ENCODE measurements at places on chromosomes 5 and 9.

GRCh38 chr5:124172389-124173003 is 573.9 kb downstream of the ZNF608 start:
- DNase-seq = no peak
- H3K27ac ChIP-seq = no peak overlapping the region
- H3K27me3 ChIP-seq = no peaks in the 10 kb centered on the region
- H3K4me3 ChIP-seq = no peak overlapping the region
- H3K36me3 ChIP-seq = no peaks in the 10 kb centered on the region
- H3K4me1 ChIP-seq = no peaks in the 10 kb centered on the region

DNA sequence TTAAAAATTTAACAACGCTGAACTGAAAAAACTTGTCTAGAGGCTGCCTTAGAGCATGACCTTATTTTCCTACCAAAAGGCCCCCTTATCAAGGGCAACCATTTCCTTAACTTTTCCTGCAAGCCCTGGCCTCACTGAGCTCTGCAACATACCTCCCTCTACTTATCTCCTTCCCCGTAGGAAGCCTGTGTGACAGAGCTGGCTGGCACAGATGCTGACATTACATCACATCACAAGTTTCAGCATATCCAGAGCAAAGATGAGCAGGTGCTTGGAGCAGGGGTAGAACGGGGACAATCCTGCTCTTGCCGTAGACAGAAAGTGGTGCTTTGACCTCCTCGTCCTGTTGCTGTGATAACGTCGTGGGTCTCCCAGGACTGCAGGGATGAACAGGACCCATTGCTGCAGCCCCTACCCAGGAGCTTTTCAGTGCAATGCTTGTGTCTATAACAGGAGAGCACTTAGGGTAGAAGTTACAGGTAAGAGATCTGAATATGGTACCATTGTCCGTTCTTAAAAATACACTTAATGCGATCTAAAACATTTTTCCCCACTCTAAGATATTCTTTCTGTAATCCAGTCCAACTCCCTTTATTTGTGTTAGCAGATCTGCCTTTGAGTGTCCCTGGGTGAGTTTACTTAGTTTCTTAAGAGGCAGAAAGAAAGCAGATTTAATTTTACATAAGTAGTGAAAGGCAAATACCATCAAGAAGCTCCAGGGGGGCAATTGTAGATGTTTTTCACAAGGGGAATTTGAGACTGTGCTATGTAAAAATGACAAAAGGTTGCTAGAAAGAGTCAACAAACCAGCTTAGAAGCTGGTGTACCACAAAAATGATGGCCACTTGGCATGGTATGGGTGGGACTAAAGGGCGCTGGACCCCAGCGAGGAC is 101.9 kb upstream of the EFNA5 start:
- no peak overlapping the region for H3K4me3 ChIP-seq
- no peak overlapping the region for H3K27ac ChIP-seq
- DNase-seq = no peak

DNA sequence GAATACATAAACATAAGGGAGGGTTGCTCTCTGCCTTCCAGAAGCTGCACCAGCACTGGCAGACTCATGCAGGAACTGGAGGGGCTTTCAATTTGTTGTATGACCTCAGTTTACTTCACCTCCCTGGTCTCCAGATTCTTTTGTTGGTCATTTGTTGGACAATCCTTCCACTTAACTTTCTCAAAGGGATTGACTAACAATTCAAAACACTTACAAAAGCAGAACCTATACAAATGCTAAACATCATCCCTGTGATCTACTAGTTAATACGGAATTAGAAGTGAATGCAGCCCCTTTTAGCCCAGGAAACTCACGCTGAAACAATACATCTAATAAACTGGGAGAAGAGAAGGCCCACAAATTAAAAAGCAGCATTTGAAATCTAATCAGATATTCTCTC is 404.6 kb upstream of the BRINP1 start:
- no peak overlapping the region for H3K4me3 ChIP-seq
- no peaks in the 10 kb centered on the region for H3K4me1 ChIP-seq
- no peaks in the 10 kb centered on the region for H3K27me3 ChIP-seq
- H3K27ac ChIP-seq = no peak overlapping the region

- H3K27me3 ChIP-seq = peaks cover 15% of the 10 kb centered on the region
- no peak for DNase-seq
- no peak overlapping the region for H3K4me3 ChIP-seq
These were observed 10.9 kb upstream of the LCN15 start for GRCh38 chr9:136775191-136775590.

GRCh38 chr5:87400305-87400899 is 12.3 kb downstream of the CCNH start:
- no peaks in the 10 kb centered on the region for H3K27me3 ChIP-seq
- DNase-seq = no peak
- H3K4me1 ChIP-seq = peaks cover 23% of the 10 kb centered on the region
- H3K4me3 ChIP-seq = no peak overlapping the region
- H3K27ac ChIP-seq = no peak overlapping the region

DNA sequence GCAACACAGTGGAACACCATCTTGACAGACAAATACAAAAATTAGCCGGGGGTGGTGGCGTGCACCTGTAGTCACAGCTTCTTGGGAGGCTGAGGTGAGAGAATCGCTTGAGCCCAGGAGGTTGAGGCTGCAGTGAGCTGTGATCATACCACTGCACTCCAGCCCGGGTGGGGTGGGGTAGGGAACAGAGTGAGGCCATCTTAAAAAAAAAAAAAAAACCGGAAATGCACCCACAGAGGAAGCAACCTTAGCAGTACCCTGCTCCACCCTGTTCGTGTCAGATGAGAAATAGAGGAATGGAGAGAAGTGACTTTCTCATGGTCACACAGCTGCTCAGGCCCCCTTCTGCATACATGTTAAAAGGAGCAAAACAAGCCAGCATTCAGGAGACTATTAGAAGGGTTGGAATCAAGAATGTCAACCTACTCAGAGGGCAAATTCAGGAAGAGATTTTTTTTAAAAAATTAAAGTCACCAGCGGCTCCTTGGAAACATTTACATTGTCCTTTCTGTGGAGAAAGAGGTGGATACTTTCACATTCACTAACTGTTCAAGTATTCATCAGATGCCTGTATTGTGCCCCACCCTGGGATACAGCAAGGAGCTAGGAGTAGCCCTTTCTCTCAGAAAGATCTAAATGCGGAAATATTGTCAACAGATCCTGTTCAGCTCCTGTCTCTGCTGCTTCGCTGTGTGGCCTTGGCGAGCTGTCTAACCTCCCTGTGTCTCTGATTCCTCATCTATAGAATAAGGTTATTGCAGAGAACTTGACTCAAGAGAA is 41.0 kb downstream of the CYFIP2 start:
- no peaks in the 10 kb centered on the region for H3K27me3 ChIP-seq
- H3K27ac ChIP-seq = peak overlapping the region; percentile 93
- H3K36me3 ChIP-seq = peaks cover 93% of the 10 kb centered on the region
- DNase-seq = peak; percentile 66
- peak overlapping the region; percentile 66 for H3K4me3 ChIP-seq
- peaks cover 69% of the 10 kb centered on the region for H3K4me1 ChIP-seq
